ENCODE measurements at places on chromosomes 6 and 20.
A peak's percentile ranks its signal among the peaks of the same experiment; 100 is the strongest.

GRCh38 chr6:105810105-105810921 lies 275.8 kb upstream of the PRDM1 start:
- DNase-seq = no peak

DNA sequence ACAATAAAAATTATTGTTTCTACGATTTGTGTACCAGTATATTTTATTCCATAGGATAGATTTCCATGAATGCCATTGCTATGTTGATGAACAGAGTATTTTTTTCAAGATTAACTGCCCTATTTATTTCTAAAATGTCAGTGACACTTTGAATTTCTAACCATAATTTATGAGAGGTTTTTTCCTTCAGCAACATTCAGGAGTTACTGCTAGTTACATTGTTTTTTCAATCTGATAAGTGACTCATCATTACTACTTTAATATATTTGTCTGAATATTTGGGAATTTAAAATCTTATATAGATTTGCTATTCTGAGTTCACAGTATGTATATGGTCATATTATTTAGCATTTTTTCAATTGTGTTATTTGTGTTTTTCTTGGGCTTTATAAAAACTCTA lies 6.0 kb upstream of the OR2B6 start:
- no peak for DNase-seq

DNA sequence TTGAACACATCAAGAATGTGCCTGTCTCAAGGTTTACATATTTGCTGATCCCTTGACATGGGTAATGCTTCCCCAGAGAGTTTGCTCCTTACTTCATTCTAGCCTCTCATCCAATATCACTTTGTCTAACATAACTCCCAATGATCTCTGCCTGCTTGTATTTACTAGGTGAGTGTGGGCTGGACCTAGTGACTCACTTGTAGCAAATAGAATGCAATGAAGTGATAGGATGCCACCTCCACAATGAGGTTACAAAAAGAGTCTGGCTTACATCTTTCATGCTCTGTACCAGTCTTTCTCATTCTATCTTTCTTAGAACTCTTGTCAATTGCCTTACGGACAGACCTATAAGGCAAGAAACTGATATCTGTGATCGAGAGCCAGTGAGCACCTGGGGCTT lies 44.9 kb upstream of the TMEM200A start:
- DNase-seq = no peak

DNA sequence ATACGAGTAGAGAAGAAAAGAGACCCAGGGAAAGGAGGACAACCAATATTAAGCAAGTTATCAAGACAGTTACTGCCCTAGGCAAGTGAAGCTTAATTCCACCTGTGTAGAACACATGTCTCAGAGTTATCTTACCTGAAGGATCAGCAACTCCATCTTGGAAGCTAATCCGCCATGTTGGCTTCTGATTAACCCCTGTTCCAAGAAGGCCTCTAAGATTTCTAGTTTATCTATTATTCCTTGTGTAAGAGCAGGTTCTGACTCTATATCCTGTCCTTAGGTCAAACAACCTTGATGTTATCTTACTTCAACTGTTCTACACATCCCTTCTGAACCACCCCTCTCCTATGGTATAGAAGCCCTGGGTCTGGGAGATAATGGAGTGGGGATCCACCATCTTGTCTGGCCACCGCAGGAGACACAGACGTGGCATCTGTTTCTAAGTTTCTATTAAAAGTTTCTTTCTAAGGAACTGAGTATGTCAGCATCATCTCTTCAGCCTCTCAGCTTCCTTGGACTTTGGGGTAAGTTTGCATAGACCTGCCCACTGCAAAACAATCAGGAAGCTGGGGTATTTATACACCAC lies 27.7 kb upstream of the PTPN1 start:
- DNase-seq = no peak

DNA sequence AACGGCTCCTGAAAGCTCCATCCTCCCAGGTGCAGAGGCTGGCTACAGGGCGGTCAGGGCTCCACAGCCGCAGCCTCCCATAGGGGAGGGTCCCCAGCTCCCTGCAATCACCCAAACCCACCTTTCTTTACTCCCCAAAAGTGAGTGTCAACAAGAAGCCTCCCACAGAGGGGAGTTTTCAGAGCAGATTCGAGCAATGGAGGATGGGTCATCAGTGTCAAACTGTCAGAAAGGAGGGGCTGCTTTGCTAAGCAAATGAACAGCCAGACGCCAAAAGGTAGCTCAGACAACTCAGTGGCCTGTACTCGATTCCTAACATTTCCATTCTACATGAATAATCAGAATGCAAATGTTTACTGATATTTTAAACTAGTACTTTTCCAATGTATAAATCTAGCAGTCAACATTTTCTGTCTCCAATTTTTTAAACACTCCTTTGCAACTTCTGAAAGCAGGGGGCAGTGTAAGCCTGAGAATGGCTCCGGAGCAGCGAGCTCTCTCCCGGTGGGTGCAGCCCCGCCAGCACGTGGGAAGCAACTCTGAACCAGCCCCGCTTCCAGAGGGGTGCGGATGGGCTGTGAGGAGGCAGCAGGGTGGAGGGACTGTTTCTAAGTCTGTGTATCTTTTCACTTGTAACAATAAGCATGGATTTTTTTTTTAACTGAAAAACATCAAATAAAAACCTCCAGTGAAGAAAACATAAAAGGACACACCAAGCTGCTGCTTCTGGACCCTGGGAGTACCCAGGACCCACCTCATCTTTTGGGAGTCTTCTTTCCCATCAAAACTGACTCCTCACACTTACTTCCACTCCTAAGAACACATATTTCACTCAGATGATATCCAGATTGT lies 54.9 kb downstream of the TAF4 start:
- peak; percentile 66 for DNase-seq

DNA sequence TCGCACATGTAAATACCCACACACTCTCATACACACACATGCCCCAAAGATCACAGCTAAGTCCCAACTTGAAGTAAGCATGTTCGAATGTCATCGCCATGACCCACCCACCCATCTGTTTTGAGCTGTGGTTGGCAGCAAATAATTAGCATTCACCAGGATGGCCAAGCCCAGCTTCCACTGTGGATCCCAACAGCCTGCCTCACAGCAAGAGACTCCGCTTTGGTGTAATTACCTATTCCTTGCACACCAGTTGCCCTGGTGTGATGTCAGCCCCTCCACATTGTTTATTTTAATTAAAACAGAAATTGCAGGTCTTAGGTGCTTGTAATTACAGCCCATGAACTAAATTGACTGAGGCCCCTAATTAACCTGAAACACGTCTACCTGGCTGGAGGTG lies 81.1 kb downstream of the MAFB start:
- no peak for DNase-seq
